Globus pallidus (tissue), 1 donor: ENCODE measurements at places on chromosomes 3 and 15.

- no peak for DNase-seq
These were observed 65.3 kb downstream of the SLC30A4 start for GRCh38 chr15:45457220-45457619.

DNA sequence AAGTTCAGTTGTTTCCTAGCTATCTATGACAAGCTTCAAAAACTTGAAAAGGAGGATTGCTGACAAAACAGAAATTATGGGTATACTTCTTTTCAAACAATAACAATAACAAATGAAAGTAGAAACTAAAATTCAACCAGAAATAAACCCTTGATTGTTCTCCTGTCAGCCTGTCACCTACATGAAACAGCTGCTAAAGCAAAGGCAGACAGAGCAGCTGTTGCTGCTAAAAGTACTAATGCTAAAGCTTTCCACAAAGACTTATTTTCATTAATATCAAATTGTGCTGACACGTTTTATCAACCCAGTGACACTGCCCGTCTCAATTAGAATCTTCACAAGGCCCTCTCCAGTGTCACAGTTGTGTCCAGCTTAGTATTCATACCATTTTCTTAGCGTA is 533.2 kb upstream of the GBE1 start:
- no peak for DNase-seq

DNA sequence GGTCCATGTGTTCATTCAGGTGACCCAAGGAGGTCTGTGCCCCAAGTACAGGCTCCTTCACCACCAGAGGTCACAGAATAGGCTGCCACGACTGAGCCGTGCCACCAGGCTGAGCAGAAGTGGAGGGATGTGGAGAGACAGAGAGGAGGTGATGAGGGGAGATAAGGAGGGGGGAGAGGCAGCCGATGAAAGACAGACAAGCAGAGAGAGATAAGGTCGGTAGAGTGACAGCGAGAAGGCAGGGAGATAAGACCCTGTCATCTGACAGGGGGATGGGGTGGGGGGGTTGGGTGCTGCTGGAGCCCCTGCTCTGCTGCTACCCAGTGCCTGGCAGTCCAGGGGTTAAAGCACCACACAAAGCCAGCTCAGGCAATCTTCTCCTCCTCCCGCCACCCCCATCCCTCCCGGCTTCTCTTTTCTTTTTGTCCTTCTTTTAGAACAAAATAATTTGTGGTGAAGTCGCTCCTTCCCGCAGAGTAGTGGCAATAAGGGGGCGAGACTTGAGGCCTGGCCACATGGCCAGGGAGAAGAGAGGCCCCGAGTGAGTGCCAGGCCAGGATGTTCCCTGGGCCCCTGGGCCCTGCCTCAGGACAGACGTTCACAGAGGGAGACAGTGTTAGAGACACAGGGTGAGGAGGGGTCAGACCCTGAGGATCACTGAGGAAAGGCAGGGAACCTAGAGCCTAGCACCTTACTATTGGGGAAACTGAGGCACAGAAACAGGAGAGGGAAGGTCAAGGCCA is 67.9 kb downstream of the CACNA2D2 start:
- no peak for DNase-seq

- DNase-seq = no peak
These were observed 11.7 kb upstream of the PDCD6IP start for GRCh38 chr3:33786565-33787327.

- peak; percentile 34 for DNase-seq
These were observed 46.7 kb downstream of the RAD54L2 start for GRCh38 chr3:51585197-51585596.

DNA sequence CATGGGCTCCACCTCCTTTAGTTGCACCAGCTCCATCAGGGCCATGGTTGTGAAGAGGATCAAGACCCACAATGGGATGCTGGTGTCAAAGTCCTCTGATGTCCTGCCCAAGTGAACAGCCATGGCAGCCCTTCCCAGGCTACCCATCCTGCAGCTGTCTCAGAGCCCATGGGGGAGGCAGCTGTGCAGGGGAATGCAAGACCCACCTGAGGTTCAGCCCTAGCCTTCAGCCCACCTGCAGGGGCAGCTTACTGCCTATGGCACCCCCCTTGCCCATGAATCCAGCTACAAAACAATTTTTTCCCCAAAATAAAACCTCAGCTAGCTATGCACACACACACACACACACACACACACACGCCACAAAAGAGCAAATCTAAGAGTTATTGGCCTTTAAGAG is 48.2 kb upstream of the POU1F1 start:
- DNase-seq = no peak

GRCh38 chr3:11539677-11540076 is 104.0 kb downstream of the VGLL4 start:
- DNase-seq = no peak

DNA sequence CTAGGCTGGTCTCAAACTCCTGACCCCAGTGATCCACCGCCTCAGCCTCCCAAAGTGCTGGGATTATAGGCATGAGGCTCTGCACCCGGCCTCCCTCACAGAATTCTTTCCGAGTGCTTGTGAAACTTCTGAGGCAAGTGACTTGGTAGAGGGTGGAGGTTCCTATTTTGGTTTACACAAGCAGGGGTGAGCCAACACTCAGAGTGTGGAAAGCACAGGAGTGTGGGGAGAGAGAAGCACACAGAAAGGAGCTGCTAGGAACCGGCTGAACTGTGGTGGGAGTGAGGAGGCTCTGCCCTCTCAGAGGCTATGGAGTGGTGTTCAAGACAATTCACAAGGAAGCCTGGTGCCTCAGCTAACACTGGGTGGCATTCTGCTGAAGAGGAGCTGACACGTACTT is 7.7 kb downstream of the CAPN3 start:
- no peak for DNase-seq

GRCh38 chr3:196197524-196197923 is 13.7 kb downstream of the ZDHHC19 start:
- no peak for DNase-seq

GRCh38 chr3:10291641-10292040 is 1.1 kb downstream of the GHRL start:
- DNase-seq = no peak

DNA sequence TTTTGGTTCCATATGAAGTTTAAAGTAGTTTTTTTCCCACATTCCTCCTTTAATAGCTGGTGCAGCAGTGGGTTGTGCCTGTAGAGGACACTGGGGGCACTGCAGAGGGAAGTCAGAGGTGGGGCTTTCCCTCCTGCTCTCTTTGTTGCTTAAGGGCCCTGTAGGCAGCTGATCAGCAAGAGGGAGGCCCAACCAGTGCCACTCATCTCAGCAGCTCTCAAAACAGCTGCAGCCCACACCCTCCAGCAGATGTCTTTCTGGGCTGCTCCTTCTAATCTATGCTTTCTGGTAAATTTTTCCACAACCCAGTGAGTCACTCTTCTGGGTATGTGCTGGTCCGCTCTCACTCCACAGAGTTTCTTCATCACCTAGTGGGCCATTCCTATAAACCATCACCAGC is 263.8 kb downstream of the FEZF2 start:
- no peak for DNase-seq

GRCh38 chr3:97983933-97984491 is 11.8 kb upstream of the RIOX2 start:
- peak; percentile 40 for DNase-seq

DNA sequence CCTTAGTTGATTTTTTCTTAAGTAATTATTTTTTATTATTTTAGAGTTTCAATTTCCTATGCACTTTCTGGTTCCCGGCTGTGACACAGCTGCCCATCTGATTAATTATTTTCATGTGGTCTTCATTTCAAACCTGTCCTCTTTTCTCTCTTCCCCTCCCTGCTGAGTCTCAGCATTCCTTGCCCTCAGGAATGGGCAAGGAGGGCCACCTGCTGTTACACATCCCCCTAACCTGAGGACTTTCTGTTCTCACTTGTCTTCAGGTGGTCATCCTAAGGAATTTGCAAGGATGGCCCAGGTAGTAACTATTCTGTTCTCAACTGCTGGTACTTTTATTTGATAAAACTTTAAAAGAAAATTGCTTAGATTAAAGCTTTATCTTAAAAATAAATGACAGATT is 545.0 kb downstream of the OTOL1 start:
- no peak for DNase-seq

GRCh38 chr3:64299206-64299605 is 73.9 kb upstream of the PRICKLE2 start:
- DNase-seq = no peak

DNA sequence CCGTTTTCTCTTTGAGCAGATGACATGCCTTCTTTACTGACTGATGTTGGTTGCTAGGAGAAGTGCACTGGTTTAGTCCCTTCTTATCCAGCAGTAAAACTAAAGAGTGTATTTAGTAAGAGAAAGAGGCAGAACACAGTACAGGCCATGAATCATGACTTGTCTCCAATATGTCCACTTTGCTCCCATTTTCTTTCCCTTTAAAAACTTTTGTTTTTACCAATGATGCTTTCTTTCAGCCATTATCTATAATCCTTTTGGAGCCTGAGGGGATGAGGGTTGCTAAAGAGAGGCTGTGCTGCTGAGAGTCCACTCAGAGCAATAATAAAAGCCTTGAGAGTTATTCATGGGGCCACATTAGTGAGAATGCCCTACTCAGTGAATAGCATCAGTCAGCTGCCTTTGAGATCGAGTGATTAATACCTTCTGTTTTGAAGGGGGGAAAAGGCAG is 12.2 kb downstream of the ROBO2 start:
- no peak for DNase-seq

DNA sequence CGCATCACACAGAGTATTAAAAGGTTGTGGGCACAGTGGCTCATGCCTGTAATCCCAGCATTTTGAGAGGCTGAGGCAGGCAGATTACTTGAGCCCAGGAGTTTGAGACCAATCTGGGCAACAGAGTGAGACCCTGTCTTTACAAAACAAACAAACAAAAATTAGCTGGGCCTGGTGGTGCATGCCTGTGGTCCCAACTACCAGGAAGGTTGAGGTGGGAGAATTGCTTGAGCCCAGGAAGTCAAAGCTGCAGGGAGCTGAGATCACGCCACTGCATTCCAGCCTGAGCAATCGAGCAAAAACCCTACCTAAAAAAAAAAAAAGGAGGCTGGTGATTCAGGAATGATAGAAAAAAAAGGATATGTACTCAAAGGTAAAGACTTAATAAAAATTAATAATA is 28.2 kb upstream of the ST6GAL1 start:
- DNase-seq = no peak

DNA sequence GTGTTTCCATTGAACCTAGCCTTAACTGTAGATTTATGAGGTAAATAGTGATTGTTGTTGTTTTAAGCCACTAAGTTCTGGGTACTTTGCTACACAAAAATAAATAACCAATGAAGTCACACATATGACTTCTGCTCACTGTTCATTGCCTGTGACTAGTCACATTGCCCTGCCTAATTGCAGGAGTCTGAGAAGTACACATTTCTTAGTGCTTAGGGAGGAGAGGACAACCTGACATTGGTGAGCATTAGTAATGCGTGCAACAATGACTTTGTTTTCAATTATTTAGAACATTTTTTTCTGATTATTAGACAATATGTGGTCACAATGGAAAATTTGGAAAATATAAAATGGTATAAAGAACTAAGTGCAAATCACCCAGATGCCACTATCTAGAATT is 133.2 kb upstream of the DAZL start:
- DNase-seq = no peak

DNA sequence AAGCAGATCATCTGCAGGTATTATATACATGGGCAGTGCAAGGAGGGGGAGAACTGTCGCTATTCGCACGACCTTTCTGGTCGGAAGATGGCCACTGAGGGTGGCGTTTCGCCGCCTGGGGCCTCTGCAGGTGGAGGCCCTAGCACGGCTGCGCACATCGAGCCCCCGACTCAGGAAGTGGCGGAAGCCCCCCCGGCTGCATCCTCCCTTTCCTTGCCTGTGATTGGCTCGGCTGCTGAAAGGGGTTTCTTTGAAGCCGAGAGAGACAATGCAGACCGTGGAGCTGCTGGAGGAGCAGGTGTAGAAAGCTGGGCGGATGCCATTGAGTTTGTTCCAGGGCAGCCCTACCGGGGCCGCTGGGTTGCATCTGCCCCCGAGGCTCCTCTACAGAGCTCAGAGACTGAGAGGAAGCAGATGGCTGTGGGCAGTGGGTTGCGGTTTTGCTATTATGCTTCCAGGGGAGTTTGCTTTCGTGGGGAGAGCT is 639 bp downstream of the MKRN3 start:
- peak; percentile 61 for DNase-seq

DNA sequence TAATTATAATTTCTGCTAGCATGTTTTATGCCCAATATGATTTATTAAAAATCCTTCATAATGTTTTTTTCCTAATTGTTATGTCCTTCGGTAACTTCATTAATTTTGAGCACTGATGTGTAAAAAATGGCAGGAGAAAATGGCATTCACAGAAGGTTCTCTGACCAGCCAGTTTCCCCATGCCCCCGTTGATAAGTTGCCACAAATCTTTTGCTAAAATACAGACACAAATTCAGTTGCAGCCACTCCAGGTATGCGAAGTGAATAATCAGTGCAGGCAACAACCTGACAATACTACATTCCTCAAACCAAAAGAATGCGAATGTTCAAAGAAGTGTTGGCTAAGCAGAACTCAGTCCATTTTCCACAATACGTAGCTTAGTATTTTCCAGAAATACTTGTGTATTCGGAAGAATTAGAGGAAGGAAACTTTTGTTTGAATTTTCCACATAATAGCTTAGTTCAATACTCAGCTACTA is 32.7 kb downstream of the CHL1 start:
- DNase-seq = no peak

DNA sequence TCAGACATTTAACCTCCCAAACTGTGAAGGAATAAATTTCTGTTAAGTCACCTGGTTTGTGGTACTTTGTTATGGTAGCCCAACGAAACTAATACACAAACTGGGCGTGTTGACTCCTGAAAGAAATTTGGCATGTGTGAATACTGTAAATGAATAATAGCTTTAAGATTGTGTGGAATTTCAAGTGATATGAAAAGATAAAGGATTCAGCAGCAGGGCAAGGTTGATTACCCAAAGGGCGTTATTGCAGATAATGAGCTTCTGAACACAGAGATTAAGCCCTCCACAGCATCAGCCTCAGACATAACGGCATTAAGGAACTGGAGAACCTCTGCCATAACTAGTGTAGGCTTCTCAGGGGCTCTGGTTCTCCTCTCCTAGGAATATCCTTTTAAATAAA is 451.5 kb upstream of the NECTIN3 start:
- no peak for DNase-seq

- no peak for DNase-seq
These were observed 311.6 kb upstream of the GRM7 start for GRCh38 chr3:6549296-6549695.

DNA sequence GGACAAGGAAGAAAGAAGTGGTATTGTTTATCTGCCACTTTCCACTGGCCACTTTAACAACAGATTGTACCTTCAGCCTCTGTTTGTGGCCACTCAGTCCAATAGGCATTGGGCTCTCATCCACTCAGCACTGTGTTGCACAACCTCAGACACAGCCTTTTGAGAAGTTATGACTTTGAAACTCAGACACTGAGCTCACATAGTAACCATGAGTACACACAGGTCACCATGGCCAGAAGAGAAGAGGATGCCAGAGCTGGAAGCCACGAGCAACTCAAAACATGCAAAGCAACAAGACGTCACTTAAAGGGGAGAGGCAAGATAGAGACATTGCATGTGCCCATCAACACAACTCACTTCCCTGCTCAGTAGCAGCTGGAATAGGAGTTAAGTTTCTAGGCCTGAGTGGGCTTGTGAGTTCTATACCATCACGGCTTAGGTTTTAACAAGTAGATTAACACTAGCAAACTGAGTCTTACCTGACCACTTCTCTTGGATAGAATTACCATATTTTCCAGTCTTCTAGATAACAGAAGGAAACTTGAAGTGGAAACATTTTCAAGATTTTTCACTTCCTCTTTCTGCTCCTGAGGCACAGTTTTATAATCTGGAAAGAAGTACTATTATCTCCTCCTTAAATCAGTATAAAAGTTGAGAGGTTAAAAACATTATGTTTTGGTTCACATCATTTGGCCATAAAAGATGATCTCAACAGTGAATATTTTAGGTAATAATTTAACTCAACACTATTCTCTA is 103.5 kb downstream of the IMPG2 start:
- no peak for DNase-seq

GRCh38 chr3:157330206-157330605 is 106.4 kb upstream of the PTX3 start:
- DNase-seq = no peak
